ENCODE measurements at places on chromosomes 7 and 10.

GRCh38 chr10:74255214-74255613 lies 104.2 kb downstream of the ADK start:
- DNase-seq, result no peak

DNA sequence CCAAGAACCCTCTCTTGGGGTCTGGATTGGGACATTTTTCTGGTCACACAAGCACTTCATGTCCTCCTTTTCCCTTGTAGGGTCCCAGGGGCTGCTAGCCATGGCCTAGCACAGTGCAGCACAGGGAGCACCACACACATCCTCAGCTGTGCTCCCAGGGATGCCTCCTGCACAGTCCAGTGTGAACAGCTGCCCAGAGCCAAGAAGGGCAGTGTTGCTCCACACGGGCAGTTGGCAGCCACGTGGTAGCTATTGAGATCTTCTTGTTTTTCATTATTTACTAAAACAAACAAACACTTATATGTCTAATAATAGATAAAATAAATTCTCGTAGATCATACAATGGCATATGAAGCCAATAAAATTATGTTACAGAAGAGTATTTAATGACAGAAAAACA lies 13.9 kb upstream of the LANCL2 start:
- no peak for DNase-seq

- DNase-seq, result no peak
Observed at GRCh38 chr7:134449680-134450079, 9.2 kb downstream of the AKR1B1 start.

DNA sequence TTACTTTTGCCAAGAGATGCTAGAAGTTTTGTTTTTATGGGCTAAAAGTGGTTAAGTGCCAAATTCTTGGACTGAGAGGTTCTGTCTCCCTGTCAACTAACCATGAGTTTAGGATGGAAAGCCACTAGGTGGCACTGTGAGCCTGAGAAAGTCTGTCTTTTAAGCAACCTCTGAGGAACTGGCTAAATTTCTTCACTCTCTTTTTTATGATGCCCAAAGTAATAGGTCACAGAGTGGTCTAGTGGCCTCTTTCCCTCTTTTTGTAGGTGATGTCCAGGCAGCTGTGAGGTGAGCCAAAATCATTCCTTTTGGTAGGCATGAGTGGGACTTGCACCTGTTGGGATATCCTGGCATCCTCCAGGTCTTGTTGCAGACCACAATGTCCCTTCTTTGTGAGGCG lies 56.8 kb downstream of the SND1 start:
- DNase-seq, result peak; percentile 62

DNA sequence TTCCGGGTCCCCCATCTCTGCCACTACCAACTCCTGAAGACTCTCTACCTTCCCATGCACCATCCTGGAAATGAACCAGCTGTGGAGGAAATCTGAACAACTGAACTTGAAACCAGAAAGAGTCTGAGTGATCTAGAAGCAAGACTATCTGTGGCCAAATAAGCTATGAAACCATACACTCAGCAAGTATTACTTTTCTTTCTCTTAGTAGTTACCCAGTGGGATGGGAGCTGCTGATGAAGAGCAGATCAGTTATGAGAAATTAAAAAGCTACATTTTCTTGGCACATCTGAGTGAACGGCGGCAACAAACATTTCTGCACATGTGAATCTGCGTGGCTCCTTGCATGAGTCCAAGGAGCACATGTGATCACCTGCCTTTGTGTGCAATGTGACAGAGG lies 31.6 kb upstream of the AGK start:
- no peak for DNase-seq

DNA sequence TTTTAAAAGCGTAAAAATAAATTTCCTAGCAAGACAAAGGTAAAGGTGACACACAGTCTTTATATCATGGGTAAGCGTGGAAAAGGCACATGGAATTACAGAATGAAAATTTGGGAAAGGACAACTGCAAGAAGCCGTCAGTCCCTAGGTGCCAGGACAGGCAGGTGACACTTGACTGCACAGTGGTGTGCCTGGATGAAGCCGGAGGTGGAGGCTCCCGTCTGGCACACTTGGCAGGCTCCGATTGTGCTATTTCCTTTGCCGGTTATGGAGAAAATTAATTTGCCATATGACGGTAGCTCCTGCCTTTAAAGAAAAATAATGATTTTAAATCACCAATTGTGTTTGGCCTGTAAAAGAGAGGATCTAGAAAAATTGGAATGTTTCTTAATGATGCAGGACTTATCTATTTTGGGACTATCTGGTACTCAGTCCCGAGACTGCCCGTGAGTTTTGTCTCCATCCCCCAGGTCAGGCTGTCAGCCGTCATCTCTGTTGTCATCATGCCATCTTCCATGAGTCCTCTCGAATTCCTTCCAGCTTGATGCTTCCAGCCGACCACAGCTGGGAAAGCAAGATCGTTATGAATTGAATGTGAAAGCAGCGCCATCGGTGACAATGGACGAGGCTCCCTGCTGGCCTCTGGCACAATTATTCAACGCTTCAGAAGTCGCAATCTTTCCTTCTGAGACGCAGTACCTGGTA lies 56.2 kb upstream of the MGMT start:
- DNase-seq, result no peak
